ENCODE measurements at places on chromosomes 7 and 10.

- DNase-seq = no peak
These were observed 133.2 kb downstream of the GRM8 start for GRCh38 chr7:127119517-127119916.

DNA sequence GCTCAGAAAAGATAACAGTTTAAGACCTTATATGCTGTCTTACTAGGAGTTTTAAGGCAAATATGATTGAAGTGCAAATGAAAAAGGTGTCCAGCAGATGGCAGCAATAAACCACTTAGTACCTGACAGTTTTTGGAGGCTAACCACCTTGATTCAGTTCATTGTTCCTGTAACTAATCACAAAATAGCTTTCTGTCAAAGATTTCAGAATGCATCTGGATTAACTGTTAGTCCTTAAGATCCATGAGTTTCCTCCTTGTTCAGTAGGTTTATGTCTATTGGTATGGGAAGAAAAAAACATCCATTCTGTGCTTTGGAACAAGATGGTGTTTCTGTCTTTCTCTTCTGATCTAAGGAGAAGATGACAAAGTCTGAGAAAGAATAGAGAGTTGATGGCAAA, 46.6 kb downstream of the CCSER2 start:
- peak; percentile 28 for DNase-seq

GRCh38 chr7:81606078-81606863, 163.6 kb downstream of the HGF start:
- DNase-seq = no peak

- no peak for DNase-seq
These were observed 98.1 kb downstream of the DPY19L1 start for GRCh38 chr7:34939175-34939574.

DNA sequence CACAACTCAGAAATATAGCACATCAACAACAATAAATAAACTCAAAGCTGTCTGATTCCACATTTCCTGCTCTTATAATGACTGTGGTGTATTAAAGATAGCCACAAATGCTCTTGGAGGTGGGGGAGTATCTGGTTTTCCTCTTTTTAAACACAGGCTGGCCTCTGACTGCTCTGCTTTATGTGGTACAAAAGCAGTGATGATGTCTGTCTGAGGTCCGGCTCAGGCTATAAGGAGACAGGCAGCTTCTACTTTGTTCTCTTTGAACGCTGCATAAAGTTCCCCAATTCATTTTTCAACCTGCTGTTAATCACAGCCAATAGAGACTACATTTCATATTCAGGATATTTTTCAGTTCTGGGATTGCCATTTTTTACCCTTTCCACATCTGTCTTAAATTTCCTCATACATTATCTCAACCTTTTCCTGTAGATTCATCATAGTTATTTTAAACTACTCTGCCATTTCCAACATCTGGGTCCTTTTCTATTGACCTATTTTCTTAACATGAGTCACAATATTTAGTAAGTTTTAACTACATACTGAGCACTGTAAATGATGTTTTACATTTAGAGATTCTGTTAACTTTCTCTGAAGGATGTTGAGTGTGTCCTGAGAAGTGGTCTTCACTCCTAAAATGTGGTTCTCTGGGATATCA, 64.9 kb downstream of the CRPPA start:
- DNase-seq = no peak
